CD14-positive monocyte (primary cell): ENCODE measurements at places on chromosomes 2 and 18.

DNA sequence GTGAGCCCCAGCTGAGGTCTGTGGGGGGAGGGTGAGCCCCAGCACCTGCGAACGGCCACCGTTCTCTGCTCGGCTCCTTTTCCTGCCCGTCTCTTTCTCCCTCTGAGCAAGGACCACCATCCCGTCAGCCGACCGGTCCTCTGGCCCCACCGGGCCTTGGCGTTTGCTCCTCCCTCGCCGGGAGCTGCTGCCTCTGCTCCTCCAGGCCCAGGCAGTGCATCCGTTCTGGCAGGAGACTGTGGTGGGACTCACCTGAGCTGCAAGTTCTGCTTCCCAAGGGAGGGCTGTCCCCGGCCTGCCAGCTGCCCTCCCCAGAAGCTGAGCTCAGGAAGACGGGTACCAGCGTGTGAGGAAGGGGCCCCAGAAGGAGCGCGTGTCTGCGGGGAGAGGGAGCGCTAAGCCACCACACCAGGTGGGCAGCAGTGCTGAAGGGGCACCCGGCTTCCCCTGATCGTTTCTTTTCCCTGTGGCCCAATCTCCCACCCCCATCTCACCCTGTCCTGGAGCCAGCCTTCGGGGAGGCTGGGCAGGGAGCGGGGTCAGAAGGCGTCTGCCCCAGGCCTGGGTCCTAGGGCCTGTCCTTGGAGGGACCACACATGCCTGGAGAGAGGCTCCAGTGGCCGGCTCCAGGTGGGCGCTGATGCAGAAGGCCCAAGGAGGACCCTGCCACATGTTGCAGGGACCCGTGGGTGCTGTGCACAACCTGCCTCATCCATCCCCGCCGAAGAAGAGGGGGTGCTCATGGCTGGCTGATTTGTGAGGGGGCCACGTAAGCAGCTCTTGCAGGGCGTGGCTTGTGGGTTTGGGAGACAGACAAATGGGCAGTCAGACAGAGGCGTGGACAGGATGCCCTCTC lies 2.5 kb upstream of the RTP5 start:
- no peak for DNase-seq

- DNase-seq: no peak
These were observed 190.7 kb downstream of the NOL4 start for GRCh38 chr18:34033968-34034367.

GRCh38 chr2:124149571-124149970 lies 124.5 kb downstream of the CNTNAP5 start:
- DNase-seq: no peak

DNA sequence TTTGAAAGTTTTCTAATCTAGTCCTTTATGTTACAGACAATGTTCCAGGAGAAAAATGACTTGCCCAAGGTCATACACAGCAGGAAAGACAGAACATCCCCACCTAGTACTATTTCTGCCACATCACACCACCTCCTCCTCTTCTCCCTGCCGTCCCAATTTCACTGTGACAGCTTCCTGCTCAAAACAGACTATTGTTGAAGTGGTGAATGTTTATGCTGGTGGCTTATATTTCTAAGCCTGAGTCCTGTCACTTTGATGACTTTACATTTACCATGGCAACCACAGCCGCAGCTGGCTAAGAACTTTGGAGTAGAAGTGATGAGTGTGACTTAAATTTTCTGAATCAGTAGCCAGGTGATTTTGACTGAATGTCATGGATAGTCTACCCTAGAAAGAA lies 10.0 kb downstream of the GALNT5 start:
- DNase-seq: no peak

DNA sequence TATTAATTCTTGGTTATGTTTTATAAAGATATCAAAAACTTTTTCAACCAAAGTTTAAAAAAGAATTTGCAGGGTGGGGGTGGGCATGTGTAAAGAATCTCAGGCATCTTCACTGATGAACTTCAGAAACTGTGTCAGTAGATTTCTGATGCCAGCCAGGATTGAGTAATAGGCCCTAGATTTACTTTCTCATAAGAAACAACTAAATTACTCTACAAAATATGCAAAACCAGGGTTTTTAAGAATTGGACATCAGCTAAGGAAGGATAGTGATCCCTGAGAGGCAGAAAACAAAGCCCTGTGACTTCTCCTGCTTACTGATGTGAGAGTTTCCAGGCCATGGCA lies 11.9 kb upstream of the IL1R1 start:
- no peak for DNase-seq

DNA sequence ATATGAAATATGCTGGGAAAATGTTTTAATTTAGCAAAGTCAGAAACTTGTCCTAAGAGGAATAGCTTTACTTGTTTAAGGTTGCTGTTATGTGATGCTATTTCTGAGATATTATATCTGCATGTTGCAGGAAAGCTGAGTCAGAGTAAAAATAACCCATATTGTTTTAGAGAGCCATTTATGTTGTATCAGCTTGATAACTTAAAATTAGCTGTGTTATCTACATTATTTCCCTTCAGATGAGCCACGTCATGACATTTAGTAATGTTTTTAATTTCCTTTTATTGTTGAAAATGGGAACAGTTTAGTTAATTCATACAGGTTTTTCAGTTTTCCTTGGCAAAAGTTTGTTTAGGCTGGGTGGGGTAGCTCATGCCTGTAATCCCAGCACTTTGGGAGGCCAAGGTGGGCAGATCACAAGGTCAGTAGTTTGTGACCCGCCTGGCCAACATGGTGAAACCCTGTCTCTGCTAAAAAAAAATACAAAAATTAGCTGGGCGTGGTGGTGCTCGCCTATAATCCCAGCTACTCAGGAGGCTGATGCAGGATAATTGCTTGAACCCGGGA lies 55.8 kb downstream of the TTC27 start:
- DNase-seq: no peak

DNA sequence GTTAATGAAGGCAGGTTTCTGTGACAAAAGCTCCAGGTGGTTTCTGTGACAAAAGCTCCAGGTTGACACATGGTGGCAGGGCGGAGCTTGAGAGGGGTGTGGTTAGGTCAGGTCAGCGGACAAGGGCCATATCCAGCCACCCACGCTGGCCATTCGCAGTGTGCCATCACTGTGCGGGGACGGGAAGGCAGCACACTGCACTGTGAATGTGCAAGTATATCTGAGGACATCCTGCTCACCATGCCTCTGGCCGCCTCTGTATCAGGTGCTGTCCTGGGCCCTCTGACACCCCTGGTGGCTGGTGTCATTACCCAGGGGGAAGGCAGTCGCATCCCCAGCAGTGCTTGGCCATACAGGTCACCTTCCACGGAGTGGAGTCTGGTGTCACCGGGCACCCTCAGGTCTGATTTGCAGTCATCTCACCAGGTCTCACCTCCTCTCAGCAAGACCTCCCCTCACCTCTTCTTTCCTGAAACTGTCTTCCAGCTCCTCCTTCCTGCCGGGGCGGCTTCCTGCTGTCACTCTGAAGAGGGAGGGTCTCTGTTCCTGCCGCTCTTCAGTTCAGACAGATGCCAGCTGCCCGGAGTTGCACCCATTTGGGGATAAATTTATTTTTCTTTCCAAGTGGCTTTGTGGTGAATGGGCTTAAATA lies 34.9 kb downstream of the CTIF start:
- no peak for DNase-seq

DNA sequence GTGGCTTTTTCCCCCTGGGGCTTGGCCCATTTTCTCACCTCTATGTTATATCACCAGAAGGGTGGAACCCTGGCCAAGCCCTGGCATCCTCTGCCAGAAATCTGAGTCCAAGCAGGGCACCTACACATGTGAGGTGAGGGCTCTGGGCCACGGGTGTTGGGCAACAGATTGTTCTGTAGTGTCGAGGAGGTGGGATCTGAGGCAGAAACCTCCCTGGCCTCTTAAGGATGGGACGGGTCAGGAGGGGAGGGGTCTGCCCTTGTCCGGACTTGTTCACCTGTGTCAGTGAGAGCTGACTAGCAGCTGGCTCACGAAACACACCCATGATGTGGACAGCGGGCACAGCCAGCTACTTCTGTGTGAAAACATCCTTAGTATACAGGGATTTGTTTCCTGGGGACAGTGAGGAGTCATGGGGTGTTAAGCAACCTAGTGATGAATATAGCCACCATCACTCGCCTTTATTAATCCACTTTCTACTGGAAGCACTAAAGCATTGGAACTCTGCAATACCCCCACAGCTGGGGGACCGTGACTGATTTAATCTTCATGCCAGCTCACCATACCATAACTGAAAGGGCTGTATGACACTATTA lies 35.6 kb downstream of the EPAS1 start:
- DNase-seq: no peak

DNA sequence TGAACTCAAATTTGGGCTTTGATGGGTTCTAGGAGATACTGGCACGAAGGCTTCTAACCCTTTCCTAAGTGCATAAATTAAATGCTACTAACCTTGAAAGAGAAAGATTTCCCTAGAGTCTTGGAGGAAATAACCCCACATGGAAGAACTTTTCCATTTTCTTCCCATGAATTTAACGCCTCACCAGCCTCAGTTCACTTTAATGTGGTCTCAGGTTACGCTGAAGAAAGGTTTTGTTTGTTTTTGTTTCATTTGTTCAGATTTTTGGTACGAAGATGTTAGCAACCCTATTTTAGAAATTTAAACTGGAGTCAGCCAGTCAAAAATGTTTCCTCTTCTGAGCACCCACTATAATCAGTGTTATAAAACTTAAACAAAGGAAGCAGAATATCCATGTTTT lies 30.7 kb downstream of the METTL4 start:
- DNase-seq: no peak

DNA sequence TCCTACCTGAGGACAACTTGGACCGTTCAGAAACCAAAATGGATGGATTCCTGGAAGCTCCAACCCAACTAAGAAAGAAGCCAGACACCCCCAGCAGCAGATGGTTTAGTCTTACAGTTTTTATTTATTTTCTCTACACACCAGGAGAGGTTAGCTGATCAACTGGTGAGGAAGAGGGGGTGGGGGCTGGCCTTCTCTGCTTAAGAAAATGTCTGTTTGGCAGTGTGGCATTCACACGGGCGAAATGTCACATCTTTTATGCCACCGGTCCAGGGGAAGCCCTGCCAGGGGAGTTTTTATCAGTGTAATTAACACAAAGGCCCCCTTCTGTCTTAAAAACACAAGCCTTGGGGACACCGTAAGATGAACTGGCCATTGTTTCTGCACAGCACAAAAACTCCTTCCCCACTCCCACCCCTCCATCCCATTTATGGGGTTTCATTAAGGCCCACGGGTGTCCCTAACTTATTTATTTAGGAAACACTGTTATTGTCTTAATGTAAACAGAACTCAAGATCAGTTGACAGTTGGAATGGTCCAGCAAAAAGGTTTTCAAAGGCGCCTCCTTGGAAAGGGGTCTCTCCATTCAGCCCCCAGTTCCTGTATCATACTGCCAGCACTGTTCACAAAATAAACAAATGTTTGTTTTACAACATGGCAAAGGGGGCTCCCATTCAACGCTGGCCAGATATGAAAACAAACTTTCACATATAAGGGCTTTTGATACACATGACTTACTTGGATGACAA lies 217.0 kb downstream of the C1D start:
- no peak for DNase-seq

DNA sequence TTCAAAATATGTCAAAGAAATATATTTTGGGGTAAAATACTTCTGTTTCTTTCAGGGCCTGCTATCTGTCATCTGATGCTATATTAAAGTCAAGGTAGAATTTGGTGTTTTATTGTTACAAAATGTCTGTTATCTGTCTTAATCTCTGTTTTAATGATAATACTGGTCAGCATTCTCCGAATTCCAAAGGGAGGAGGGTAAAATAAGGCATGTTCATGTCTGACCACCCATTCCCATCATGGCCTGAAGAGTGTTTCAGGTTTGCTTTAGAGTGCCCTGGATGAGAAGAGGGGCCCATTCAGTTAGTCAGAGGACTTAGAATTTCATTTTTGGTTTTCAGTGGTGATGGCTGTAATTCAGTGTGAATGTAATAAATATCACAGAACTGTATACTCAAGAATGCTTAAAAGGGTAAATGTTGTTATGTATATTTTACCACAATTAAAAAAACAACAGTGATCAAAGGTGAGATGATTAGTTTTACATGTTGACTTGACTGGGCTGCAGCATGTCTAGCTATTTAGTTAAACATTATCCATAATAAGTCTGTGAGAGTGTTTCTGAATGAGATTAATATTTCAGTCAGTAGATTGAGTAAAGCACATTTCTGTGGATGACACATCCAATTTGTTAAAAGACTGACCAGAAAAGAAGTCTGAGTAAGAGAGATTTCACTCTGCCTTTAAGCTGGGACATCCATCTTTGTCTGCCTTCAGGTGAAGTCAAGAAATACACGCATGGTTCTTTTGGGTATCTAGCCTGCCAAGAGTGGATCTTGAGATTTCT lies 467.9 kb upstream of the SYT4 start:
- no peak for DNase-seq

GRCh38 chr2:133841900-133842299 lies 273.6 kb upstream of the NCKAP5 start:
- DNase-seq: no peak

- no peak for DNase-seq
These were observed 81.9 kb downstream of the NEURL3 start for GRCh38 chr2:96423291-96423690.

DNA sequence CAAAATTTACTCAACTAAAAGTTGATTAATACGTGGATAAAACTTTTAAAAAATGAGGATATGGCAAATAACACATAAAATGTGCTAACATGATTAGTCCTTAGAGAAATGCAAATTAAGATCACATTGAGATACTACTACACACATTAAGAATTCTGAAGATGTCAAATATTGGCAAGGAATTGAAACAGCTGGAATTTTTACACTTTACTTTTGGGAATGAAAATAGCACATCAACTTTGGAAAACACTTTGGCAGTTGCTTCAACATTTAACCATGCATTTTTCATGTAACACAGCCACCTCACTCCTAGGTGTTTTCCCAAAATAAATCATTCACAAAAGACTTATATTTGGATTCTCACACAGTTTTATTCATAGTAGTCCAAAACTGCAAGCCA lies 687.9 kb upstream of the SETBP1 start:
- DNase-seq: no peak

GRCh38 chr2:104945121-104945520 lies 91.2 kb downstream of the POU3F3 start:
- DNase-seq: no peak

DNA sequence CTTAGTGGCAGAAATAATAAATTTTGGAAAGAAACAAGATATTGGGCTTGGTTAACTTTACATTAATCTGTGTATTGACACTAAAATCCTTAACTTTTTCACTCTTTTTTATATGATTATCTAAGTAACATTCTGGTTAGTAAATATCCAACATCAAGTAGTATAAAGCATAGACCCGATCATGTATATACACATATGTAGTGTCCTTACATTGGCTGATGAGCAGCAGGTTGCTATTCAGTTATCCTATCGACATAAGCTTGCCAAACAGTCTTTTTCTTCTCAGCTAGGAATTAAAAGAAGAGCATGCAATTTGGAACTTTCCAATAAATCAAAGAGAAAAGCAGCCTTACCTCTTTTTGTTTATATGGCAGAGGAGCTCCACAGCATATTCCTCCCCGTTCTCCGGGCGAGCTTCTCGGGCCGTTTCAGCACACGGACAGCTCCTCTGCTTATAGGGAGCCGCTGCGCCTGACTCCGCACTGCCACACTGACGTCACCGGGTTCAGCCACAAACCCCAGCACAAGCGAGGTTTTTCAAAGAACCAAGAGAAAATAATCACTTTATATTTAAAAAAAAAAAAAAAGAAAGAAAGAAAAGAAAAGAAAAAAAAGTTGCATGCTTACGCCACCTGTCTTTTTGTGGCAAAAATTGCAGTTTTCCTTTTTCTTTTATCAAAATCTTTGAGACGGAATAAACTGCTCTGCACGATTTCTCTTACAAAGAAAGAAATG lies at the start of gene SCG2:
TSS of gene SCG2 (minus strand) at position 430 of the 735 bp plus-strand sequence. CDS start 3,079 bp downstream, outside the sequence.
- no peak for DNase-seq

- DNase-seq: peak; percentile 34
These were observed 647 bp downstream of the PSME4 start for GRCh38 chr2:53969968-53970723.
